Vein endothelial cell (primary cell): ENCODE measurements at places on chromosomes 1 and 21. TPM values are rescaled to one million over a fixed set of nuclear protein-coding genes. Genes with fewer than 3 reads are reported as not detected.

NEGR1 gene
- 4.9 and 10.8 TPM in 2 replicates for total RNA-seq

MMP23B gene
- total RNA-seq: 0.29 and 0.33 TPM in 2 replicates

RCAN3 gene
- total RNA-seq: 4.3 and 5.2 TPM in 2 replicates

GPR161 gene
- 20.6 and 26.3 TPM in 2 replicates for total RNA-seq
